ENCODE measurements at places on chromosomes 1 and 21. TPM values are rescaled to one million over a fixed set of nuclear protein-coding genes. Genes with fewer than 3 reads are reported as not detected.

Gene OLIG2
- total RNA-seq, result not detected

Gene GPBP1L1
- 134 TPM for total RNA-seq

Gene NTNG1
- total RNA-seq, result not detected

Gene CNKSR1
- total RNA-seq, result 1.8 TPM

Gene LHX8
- total RNA-seq, result not detected

Gene TNFAIP8L2
- total RNA-seq, result 31.2 TPM

Gene PHACTR4
- total RNA-seq, result 25.7 TPM

Gene PGLYRP3
- not detected for total RNA-seq

Gene RAB7B
- total RNA-seq, result not detected

Gene PPM1J
- not detected for total RNA-seq

Gene TSSK3
- total RNA-seq, result 0.70 TPM

- DNase-seq, result no peak
Observed at GRCh38 chr1:178328728-178329127, 168.0 kb downstream of the CLEC20A start.

DNA sequence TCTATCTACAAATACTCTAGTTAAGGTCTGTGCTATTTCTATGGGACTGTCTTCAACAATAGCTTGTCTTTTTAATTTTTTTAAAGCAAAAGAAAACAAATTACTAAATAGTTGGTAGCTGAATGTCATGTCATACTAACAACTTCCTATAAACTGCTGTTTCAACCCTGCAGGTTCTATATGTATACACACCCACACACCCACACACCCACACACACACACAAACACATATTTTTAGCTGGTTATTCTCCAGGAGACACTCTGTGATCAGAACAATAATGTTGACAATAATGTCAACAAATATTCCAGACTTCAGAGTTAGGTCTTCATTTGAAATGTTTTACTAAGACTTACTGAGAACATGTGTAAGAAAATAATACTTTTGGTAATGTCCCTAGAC, 66.7 kb downstream of the AK5 start:
- DNase-seq, result no peak

- DNase-seq, result no peak
Observed at GRCh38 chr21:44718571-44718970, 7.2 kb upstream of the TSPEAR start.

DNA sequence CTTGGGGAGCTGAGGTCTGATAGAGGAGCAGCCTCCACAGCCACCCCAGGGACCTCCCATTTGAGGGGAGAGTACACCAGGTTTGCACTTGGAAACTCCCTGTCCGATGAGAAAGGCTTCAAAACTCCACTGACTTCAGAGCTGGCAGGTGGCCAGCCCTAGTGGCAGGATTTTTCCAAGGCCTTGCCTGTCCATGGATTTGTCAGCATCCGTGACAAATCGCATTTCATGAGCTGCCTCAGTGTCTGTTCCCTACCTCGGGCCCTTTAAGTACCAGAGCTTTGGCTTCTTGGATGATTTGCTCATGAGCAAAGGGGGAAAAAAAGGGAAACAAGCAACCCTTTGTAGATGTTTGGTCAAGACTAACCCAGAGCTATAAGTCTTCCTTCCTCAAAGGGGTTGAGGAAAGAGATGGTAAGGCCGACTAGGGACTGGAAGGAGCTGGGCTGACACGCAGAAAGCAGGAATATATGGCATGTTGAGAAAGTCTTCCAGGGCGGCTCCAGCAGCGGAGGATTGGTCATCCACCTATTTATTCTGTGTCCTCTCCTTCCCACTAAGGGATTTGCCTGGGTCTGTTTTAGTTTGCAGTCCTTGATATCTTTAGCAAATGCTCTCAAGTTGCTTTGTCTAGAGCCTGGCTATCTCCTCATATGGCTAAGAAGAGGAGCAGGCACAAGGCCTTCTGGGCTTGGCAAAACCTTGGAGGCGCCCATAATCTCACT, 2.7 kb upstream of the HSPG2 start:
- DNase-seq, result no peak

- DNase-seq, result no peak
Observed at GRCh38 chr1:50422946-50423669, at the start of gene DMRTA2. TSS of gene DMRTA2 (minus strand) at chr1:50423443. CDS start at chr1:50421536, 1,907 bp downstream.

DNA sequence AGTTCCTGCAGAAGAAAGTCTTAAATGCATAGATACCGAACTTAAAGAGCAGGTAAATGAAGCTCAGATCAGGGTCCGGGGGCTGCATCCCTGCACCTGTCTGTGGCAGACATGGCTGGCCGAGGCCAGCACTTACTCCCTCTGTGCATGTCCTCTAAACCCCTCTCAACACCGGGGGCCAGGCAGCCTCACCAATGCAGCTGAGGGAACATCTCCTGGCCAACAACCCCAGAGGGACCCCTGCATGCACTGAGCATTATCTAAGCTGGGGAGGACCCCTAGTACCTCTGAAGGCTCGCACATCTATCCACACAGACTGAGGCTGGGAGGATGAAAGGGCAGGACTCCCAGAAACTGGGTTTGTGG, 18.4 kb downstream of the TTC34 start:
- no peak for DNase-seq

GRCh38 chr1:207755846-207756693, 4.2 kb downstream of the CD46 start:
- DNase-seq, result no peak

- no peak for DNase-seq
Observed at GRCh38 chr1:63245186-63245585, 77.2 kb upstream of the FOXD3 start.

- DNase-seq, result peak; percentile 26
Observed at GRCh38 chr1:110262846-110263631, 52.9 kb downstream of the KCNC4 start.

DNA sequence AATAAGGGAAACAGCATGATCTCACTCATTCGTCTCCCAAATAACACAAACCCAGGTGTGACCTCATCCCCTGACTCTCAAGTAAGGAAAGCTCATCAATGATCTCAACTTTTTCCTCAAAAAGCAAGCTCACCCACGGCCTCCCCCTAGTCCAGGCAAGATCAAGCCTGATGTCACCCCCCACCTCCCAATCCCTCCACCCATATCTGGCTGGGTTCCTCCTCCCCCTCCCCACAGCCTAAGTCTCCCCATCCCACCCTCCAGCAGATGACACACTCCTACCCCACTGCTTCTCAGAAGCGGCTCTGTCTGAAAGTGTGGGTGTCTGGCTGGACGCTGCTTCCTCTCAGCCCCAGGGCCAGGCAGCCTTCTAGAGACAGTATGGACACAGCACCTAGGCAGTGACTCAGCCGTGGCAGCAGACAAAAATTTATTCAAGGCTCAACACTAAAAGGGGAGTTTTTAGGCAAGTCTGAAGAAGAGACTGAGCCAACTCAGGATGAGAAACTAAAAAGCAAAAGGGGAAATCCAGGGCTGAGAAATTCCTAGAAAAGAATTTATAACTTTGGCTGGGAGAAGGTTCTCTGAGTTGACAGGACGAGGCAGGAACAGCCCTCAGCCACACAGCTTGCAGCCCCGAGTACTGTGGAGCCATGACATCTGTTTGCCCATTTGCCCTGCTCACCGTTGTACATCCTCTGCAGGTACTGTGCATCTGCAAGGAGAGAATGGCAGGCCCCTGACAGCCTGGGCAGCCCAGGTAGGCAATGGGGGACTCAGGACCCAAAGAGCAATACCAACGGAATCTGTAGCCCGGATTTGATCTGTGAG, 81.6 kb upstream of the LRRC8D start:
- peak; percentile 43 for DNase-seq

- no peak for DNase-seq
Observed at GRCh38 chr1:217540321-217540720, 90.6 kb downstream of the GPATCH2 start.

- DNase-seq, result no peak
Observed at GRCh38 chr1:164645921-164646320, 86.9 kb downstream of the PBX1 start.

DNA sequence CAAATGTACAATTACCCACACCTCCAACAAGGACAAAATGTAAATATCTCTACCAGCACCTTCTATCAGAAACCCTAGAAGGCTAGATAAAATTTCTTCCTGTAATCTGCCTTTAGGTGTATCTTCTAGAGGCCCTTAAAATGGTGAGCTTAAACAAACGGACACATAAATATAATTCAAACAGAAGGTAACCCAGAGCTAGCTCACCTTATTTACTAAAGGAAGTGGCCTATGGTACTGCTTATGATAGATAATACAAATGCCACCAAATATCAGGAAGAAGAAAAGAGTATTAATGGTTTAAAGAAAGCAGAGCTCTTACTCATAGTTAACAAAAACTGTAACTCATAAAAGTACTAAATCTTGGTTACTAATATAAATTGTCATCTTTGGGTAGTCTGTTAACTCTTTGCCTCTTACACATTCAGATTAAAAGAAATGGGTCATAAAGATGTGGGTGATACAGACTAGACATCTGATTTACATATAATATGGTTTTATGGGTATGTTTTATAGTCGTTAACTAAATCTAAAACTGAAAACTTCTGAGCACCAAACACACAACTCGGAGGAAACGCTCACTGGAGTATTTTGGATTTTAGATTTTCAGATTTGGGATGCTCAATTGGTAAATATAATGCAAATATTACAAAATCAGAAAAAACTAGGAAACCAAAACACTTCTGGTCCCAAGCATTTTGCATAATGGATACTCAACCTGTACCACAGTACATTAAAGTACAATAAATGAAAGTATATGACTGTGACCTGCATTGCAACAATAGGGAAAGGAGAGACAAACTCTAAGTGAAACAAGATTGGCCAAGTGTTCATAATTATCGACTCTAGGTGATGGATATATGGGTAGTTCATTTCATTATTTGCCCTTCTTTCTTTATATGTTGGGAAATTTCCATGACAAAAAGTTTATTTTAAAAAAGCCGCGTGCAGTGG, 23.2 kb downstream of the TRIT1 start:
- no peak for DNase-seq

GRCh38 chr1:11982010-11982392, 1.8 kb downstream of the MFN2 start:
- no peak for DNase-seq

DNA sequence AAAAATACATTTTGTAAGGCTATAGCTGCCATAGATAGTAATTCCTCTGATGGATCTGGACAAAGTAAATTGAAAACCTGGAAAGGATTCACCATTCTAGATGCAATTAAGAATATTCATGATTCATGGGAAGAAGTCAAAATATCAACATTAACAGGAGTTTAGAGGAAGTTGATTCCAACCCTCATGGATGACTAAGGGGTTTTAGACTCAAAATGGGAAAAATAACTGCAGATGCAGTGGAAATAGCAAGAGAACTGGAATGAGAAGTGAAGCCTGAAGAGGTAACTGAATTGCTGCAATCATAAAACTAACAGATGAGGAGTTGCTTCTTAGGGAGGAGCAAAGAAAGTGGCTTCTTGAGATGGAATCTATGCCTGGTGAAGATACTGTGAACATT, 230.8 kb downstream of the KCTD3 start:
- DNase-seq, result no peak

GRCh38 chr1:174990382-174990999, 9.3 kb upstream of the CACYBP start:
- DNase-seq, result no peak

GRCh38 chr1:241351841-241352240, 5.2 kb downstream of the RGS7 start:
- no peak for DNase-seq

GRCh38 chr1:97986041-97987005, 65.5 kb upstream of the DPYD start:
- DNase-seq, result peak; percentile 42

GRCh38 chr1:79629414-79629813, 622.9 kb upstream of the ADGRL4 start:
- no peak for DNase-seq

DNA sequence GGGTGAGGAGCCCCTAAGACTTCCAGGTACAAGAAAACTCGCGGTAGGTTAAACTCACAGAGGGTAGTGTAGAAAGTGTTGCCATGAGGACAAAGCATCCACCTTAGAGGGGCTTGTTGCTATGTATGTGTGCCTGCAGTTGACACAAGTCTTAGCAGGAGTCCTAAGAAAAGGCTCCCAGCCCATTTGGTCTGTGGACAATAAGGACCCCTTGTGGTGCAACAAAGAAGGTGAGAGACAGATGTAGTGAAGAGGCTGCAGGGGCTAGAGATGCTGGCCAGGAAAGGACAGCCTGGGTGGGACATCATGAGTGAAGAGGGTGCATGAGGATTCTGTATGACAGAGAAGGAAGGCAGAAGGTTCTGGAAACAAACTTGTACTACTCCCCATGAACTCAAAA, 36.3 kb upstream of the IL10 start:
- peak; percentile 62 for DNase-seq

GRCh38 chr1:89708751-89709375, 75.9 kb downstream of the LRRC8C start:
- no peak for DNase-seq

GRCh38 chr1:165858364-165858823, 31.0 kb downstream of the UCK2 start:
- no peak for DNase-seq

DNA sequence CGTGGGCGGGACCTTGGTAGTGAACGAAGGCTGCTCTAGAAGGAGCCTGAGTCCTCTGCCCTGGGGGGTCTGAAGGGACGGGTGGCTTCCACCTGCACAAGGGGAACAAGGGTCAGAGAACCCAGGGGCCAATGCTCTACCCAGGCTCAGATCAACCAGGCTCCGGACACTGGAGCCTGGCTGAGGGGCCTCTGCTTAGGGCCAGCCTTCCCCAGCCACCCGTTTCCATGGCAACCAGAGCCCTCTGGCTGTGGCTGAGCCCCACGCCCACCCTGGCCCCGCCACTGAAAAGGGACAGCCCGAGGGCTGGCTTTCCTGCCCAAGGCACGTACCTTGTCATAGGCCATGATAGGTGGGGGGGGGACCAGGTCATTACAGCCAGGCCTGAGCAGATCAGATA, 724.6 kb downstream of the PTPRU start:
- DNase-seq, result no peak

GRCh38 chr1:163013826-163014600, 55.1 kb upstream of the RGS4 start:
- DNase-seq, result no peak

- no peak for DNase-seq
Observed at GRCh38 chr1:94325377-94326302, 88.3 kb upstream of the ARHGAP29 start.

DNA sequence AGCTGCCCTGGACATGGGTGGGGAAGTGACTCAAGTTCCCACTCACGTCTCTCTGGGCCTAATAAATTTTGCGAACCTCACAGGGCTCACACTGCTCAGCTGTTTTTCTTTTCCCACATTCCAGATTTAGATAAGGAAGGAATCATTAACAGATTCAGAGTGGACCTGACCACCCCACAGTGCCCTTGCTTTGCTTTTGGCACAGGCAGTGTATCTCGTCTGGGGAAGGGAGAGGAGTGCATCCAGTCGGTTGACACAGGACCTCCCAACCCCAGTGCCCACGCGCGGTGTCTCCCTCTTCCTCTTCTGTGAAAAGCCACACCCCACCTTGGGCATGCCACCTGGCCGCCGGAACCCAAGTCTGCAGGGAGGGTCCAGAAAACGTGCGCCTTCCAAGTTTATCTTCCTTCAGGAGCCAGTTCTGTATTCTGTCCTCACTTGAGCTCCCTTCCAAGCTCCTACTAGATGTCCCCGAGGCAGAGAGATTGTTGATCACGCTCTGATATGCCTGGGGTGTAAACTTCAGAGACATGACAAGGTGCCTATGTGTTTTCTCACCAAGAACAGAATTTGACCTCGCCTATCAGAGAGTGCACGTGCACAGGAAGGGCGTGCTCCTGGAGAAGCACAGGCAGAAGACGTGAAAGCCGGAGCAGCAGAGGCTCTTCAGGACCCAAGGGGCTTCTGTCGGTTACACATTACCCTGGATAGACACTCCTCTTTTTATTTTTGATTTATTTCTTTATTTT, 9.5 kb upstream of the SLC2A5 start:
- DNase-seq, result no peak

GRCh38 chr1:58904299-58905125, 120.7 kb upstream of the JUN start:
- DNase-seq, result no peak

- DNase-seq, result no peak
Observed at GRCh38 chr1:213972141-213972540, 15.6 kb upstream of the PROX1 start.
